MCF 10A (cell line): ENCODE measurements at places on chromosomes 7 and 10. TPM values are rescaled to one million over a fixed set of nuclear protein-coding genes. Genes with fewer than 3 reads are reported as not detected.

- H3K4me3 ChIP-seq = no peak overlapping the region
- DNase-seq = no peak
- H3K4me1 ChIP-seq = no peaks in the 10 kb centered on the region
- no peak overlapping the region for H3K27ac ChIP-seq
Measured at GRCh38 chr10:48554246-48554645, 50.6 kb downstream of the ARHGAP22 start.

GRCh38 chr7:110373416-110373815 lies 717.5 kb upstream of the LRRN3 start:
- H3K4me3 ChIP-seq = no peak overlapping the region
- no peaks in the 10 kb centered on the region for H3K27me3 ChIP-seq
- H3K27ac ChIP-seq = no peak overlapping the region

DNA sequence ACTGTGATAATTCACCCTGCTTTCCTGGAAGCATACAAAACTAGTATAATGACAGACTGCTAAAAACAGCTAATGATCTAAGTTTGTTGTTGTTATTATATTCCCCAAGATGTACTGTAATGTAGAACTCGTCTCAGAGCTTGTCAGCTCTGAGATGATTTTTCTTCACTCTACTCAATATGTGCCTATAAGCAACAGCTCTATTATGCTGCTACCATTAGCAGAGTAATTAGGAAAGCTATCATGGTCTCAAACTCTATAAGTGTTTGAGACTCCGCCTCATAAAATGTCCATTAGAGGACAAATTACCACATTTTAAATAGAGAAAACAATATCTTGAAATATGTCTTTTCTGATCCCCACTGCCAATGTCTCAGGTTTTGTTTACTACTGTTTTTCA lies 476.5 kb upstream of the PCDH15 start:
- no peaks in the 10 kb centered on the region for H3K4me1 ChIP-seq
- no peaks in the 10 kb centered on the region for H3K36me3 ChIP-seq
- H3K4me3 ChIP-seq = no peak overlapping the region

GRCh38 chr10:122450353-122450990 lies 4.0 kb upstream of the ARMS2 start:
- no peak overlapping the region for H3K4me3 ChIP-seq
- H3K27ac ChIP-seq = no peak overlapping the region
- H3K36me3 ChIP-seq = peaks cover 6% of the 10 kb centered on the region

DNA sequence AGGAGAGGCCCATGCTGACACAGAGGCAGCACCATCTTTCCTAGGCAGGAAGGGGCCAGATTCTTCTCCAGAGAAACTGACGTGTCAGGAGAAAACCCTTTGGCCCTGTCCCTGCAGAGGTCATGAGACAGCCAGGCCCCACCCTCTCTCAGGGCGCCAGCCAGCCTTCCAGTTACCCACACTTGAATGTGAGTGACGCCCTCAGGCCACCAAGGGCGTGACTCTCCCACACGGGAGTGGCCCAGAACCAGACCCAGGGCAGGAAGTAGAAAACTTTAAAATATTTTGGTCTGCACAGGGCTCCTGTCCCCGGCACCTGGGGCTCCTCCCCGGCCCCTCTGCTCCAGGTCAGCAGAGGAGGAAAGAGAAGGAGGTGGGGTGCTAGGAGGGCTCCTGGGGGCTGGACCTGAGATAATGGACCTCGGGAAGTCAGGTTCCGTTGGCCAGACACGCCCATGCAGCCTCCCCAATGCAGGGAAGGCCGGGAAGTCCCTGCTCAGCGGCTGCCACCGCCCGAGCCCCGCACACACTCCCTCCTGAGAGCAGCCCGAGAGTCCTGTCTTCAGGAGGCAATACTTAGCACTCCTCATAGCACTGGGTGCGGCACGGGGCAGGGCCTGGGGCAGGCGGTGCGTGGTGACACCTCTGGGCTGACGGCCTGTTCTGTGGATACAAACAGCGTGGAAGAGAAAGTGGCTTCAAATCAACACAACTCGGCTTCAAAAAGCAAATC lies 67.0 kb upstream of the CFAP46 start:
- DNase-seq = no peak
- H3K36me3 ChIP-seq = no peaks in the 10 kb centered on the region
- H3K4me3 ChIP-seq = no peak overlapping the region
- H3K4me1 ChIP-seq = no peaks in the 10 kb centered on the region
- no peaks in the 10 kb centered on the region for H3K27me3 ChIP-seq

DNA sequence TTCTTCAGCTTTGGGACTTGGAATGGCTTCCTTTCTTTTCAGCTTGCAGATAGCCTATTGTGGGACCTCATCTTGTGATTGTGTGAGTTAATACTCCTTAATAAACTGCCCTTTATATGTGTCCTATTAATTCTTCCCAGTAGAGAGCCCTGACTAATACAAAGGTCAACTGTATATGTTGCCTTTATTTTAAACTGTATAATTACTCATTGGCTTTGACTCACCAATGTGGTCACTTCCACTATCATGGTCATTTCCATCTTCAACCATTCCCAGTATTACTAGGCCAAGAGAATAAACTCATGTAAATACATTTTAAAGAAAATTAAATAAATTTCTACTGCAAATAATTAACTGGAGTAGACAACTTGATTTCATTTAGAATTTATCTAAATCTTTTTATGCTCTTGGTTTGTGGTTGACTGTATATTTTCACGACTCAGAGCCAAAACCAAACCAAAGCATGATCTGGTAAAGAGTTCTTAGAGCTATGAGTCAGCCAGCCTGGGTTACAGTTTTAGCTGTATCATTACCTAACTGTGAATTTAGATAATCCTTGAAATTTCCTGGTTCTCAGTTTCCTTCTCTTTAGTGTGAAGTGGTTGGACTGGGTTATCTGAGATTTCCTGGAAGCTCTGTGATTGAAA lies 188.4 kb downstream of the PPP1R3A start:
- peak; percentile 46 for DNase-seq
- peaks cover under 1% of the 10 kb centered on the region for H3K27me3 ChIP-seq
- H3K4me3 ChIP-seq = no peak overlapping the region

LRRD1 gene
- not detected in 2 replicates for total RNA-seq

DPYSL4 gene
- 0.21 TPM in 1 of 2 replicates, not detected in the other for total RNA-seq

FGL2 gene
- total RNA-seq = not detected in 2 replicates

AOAH gene
- not detected in 2 replicates for total RNA-seq
